RPMI7951 (cell line): ENCODE measurements at places on chromosomes 4 and X.

DNA sequence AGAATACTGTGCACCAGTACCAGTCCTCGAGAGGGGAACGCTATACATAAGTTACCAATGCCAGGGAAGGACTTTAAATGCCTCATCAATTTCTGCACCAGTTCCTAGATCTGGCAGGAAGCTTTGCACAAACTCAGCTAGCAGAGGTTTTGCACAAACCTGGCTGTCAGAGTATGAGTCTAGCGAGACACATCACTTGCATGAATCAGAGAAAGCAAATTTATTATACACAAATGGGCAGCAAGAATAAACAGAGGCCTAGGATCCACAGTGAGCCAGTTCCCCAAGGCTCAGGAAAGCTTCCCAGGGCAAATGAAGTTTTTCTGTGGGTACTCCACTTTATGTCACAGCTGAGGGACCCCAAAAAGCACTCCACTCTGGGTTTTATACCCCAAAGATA, 523.5 kb downstream of the CFAP47 start:
- no peak for DNase-seq

- DNase-seq, result peak; percentile 74
These were observed 325.2 kb downstream of the CAMK2D start for GRCh38 chr4:113436360-113436759.

DNA sequence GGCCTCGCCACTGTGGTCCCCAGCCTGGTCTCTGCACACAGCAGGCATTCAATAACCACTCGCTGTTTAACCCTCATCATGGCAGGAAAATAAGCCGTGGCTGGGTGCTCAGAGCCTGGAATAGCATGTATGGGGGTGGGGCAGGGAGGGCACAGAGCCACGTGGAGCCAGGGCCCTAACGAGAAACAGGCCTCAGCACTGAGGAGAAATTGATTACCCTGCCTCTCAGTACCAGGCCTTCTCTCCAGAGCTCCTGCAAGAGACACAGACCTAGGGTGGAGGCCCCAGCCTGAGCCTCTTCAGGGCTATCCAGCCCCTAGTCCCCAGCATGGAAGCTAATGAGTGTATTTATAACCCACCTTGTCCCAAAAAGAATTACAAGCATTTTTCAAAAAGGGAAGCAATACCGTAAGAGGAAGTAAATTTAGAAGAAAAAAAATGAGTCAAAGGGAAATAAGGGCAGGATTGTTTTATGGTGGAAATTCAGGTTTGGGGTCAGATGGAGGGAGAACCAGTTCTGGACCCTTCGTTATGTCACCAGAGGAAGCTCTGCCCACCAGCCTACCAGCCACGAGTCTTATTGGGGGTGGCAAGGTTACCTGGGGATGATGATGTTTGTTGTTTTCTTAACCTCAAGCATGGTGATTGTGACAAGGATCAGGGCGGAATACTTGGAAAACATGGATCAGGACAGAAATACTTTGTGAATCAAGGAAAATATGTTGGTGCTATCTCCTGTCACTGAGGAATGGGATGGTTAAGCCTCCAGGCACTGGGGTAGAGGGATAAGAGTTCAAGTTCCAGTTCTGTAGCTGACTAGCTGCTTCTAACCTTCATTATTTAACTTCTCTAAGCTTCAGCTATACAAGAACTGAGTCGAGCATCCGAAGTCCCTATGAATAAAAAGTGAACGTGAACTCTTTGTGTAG, 101.9 kb upstream of the RBPJ start:
- DNase-seq, result no peak

- DNase-seq, result no peak
These were observed 15.0 kb downstream of the HADH start for GRCh38 chr4:108004646-108005045.

DNA sequence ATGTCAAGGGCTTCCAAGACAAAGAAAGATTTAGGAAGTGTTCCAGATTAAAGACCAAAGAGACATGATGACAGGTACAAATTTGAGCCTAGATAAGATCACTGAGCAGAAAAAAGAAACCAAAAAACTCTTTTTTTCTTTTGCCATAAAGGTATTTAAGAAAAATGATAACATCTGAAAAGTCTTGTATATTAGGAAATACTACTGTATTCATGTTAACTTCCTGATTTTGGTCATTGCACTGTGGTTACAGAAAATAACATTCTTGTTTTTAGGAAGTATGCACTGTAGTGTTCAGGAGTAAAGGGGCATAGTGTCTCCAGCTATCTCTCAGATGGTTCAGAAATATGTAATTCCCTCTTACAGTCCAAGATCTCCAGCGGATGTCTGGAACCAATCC, 37.1 kb downstream of the RWDD4 start:
- DNase-seq, result no peak

- DNase-seq, result no peak
These were observed 67.4 kb downstream of the RASGEF1B start for GRCh38 chr4:81404294-81404693.

GRCh38 chrX:125651426-125651825, 331.8 kb downstream of the TEX13C start:
- no peak for DNase-seq

DNA sequence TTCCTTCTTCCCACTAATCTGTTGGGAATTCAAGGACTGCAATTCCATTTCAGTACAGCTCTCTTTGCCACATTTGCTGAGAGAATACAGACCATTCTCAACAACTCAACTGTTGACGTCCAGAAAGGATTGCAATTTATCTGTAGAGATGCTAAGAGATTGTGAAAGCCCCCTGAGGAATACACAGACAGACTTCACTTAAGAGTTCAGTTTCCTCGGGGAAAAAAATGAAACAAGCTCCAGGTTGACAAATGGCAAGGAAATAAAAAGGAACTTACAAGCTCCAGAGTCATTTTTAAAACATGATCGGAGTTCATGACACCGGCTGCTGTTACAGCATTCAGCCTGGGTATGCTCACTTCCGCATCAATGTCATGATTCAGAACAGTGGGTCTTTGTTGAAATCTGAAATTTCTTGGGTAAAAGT, 13.8 kb downstream of the TLR10 start:
- DNase-seq, result no peak

DNA sequence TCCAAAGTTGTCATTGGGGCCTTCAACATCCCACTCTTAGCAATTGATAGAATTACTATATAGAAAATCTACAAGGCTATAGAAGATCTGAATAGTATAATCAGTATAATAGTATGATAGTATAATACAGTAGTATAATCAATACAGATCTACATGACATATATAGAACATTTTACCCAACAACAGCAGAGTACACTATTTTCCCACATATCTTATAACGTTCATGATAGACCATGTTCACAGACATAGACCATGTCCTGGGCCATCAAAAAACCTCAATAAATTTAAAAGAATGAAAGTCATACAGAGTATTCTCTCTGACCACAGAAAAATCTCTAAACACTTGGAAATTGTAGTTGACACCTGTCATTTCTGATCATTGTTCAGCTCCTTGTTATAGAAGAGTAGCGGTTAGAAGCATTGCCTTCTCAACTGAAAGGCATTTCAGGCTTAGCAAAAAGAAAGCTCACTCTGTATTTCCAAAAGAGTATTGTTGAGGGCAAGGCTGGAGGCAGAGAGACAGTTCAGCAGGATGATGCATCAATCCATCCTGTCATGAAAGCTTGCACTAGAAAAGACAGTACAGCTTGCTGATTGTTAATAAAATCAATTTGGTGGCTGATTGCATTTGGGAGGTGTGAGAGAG, 38.8 kb upstream of the ARMCX5 start:
- DNase-seq, result no peak

DNA sequence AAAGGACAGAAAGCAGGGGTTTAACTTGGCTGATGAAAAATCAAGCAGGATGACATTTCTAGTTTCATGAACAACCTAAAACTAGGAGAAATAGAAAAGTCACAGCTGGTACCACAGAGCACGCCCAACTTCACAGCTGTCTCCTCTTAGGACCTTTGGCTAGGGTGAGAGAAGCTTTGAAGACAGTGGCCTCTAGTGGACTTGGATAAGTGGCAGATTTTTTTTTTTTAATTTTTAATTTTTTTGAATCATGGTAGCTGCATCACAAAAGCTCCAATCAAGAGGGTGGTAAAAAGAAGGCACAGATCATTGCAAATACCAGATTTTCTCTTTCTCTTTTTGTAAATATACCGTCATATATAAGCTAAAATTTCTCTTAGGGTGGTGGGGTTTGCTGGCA, 20.2 kb upstream of the MAP3K15 start:
- DNase-seq, result no peak

DNA sequence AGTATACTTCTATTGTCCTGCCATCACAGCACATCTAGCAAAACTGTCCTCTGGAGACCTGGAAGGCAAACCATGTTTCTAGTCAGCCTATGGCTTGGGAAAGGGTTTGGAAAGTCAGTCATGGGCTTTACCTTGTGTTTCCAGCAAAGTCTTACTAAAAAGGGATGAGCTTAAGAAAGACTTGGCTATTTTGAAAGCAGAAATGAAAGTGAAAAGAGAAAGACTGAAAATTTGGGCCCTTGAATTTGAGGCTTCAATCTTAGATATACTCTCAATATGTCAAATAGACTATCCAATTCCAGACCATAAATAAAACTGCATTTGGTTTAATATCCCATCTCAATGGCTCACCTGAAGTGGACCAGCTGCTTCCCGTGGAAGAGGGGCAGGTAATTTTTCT, 127.9 kb downstream of the ZNF330 start:
- DNase-seq, result no peak

- DNase-seq, result peak; percentile 37
These were observed 28.8 kb downstream of the COL4A5 start for GRCh38 chrX:108468486-108468885.

GRCh38 chrX:109199726-109200125, 282.2 kb downstream of the GUCY2F start:
- peak; percentile 4 for DNase-seq

- no peak for DNase-seq
These were observed 28.7 kb downstream of the RS1 start for GRCh38 chrX:18643243-18643642.

DNA sequence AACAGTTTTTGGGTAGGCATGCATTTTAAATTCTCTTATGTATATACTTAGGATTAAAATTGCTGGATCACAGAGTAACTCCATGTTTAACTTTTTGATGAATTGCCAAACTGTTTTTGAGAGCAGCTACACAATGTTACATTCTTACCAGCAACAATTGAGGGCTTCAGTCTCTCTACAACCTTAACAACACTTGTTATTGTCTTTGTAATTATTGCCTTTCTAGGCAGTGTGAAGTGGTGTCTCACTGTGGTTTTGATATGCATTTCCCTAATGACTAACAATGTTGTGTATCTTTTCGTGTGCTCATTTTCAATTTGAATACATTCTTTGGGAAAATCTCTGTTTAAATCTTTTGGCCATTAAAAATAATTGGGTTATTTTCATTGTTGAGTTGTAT, 17.3 kb upstream of the F11 start:
- no peak for DNase-seq

DNA sequence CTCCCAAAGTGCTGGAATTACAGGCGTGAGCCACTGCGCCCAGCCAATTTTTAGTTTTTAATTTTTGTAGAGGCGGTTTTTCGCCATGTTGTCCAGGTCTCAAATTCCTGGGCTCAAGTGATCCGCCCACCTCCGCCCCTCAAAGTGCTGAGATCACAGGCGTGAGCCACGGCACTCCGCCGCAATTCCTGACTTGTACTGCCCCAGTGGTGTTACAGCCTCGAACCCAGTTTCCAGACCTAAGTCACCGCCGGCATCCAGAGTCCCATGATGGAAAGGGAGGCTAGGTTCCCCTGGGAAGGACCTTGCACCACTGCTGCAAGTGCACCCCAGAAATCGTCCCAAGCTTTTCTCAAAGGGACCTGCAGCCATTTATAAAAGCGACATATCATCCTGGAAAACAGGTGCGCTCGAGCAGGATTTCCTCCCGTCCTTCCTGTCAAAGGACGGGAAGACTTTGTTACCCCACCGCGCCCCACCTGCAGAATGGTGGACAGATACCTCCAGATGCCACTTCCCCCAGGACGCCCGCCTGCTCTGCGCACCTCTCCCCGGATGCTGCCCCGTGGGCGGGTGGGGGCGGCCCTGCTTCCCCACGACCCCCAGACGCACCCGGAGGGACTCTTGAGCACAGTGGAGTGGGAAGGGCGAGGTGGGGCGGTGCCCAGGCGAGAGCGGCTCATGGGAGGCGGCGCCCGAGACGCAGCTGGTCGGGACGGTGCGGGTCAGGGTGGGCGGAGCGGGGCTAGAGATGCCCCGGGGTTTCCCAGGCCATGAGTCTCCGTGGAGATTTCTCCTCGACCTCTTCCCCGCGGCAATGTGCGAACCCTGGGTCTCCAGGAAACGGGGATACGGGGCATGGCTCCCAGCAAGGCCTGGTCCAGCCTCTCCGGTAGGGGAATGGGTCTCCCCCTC, 947 bp upstream of the RPL10 start:
- DNase-seq, result peak; percentile 64

- peak; percentile 54 for DNase-seq
These were observed 106.0 kb upstream of the PLAC1 start for GRCh38 chrX:134764202-134764785.

DNA sequence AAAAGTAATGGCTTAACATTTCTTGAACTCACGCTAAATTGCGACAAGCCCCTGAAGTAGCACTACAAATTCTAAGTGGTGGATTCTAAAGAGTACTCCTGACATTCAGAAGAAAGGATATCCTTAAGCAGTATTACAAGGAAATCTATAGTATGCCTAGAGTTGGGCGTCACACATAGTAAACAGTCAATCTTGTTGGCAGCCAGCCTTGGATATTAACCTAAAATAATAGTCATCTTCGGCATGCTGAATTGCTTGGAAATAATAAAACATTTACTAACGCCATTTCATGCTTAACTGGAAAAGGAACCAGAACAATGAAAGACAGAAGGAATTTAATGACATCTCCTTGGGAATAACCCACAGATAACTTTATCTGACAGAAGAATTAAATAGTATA, 18.6 kb downstream of the ATP8A1 start:
- no peak for DNase-seq

DNA sequence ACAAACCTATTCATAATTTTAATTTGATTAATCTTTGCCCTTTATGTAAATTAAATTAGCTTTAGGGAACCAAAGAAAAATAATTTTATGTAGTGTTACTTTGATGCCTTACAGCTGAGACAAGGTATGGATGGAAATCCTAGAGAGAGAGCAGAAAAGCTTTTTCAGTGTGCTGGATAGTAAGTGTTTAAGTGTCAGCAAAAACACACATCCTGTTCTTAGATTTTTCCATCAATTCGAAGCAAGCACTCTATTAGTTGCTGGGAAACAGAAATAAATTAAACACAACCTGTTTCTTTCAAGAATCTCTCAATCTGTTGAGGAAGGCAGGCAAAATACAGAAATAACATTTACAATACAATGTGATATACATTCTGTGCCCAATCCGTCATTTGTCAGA, 327.8 kb downstream of the GALNTL6 start:
- no peak for DNase-seq

- DNase-seq, result no peak
These were observed 37.2 kb downstream of the RTL9 start for GRCh38 chrX:110395877-110396276.

GRCh38 chrX:28177202-28177601, 196.0 kb upstream of the DCAF8L1 start:
- DNase-seq, result no peak

- DNase-seq, result no peak
These were observed 147.1 kb downstream of the CAMK2D start for GRCh38 chr4:113614414-113614813.
